ENCODE measurements at places on chromosomes 13 and 19.

DNA sequence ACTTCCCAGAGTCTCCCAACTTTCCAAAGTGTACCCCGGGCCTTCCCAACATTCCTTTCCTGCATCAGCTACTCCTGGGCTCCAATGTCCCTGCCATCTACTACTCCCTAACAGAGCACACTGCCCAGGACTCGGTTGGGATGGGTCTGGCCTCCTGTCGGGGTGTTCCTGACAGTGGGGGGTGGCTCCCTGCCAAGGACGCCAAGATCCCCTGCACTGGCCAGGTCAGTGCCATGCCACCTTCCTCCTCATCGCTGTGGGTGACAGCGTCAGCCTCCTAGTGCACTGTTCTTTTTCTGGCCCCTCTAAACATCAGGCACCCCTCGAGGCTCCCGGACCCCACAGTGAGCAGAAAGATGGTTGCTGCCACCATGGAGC lies 13.8 kb downstream of the EPS15L1 start:
- DNase-seq = no peak

- no peak for DNase-seq
Measured at GRCh38 chr19:4730740-4731171, 7.1 kb upstream of the DPP9 start.

GRCh38 chr13:99414048-99414995 lies 87.0 kb upstream of the TM9SF2 start:
- no peak for DNase-seq

DNA sequence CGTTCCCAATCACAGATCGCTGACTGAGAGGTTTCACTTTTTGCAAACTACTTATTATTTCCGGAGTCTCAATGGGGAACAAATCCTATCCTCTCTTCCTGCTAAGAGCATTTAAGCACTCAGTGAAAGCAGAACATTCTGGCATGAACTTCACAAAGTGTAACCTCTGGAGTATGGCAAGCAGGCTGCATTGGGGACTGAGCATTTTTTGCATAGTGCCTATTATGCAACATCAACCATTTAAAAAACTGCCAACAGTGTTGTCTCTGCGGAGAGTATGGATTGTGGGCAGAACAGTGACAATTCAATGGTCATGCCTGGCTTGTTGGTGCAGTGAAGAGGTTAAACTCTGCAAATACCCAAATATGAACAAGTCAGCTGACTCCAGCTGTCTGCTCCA lies 484.6 kb downstream of the OLFM4 start:
- DNase-seq = no peak

- no peak for DNase-seq
Measured at GRCh38 chr13:81051873-81052272, 710.9 kb upstream of the SPRY2 start.

- DNase-seq = no peak
Measured at GRCh38 chr13:81596224-81596753, 1255.4 kb upstream of the SPRY2 start.

DNA sequence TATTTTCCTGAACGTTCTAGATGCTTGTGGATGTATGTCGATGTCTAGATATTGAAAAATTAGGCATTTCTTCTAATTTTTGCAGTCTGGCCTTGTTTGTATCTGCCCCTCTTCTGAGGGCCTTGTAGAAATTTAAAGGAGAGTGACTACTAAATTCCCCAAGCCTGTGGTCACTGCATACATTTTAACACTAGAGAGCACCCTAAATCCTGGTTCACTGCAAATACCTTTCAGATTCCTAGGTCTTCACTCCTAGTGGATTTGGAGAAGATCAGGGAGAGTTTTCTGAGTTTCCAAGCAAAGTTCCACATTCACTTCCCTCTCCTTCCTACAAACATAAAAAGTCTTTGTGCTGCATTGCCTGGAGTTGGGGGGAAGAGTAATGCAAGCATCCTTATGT lies 1272.5 kb downstream of the OLFM4 start:
- DNase-seq = no peak

GRCh38 chr19:33926306-33926705 lies 129.6 kb downstream of the KCTD15 start:
- no peak for DNase-seq

DNA sequence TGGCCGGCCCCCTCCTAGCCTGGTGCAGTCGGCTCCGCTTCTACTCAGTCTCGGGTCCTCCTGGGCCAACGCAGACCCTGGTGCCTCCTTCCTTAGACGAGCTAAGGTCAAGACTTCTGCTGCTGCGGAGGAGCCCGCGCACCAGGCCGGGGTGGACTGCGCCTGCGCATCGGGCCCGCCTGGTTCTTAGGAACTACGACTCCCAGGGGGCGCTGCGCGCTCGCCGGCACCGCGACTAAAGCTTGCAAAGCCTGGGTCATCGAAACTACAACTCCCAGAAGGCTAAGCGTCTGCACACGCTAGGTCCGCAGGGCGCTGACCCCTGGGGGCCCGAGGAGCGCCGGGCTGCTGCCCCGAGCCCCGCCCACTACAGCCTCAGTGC lies at the start of gene ZNF835:
Gene ZNF835 (minus strand): TSS at position 145 of the 382 bp plus-strand sequence. CDS start 6,559 bp downstream, outside the sequence.
- DNase-seq = no peak

- no peak for DNase-seq
Measured at GRCh38 chr13:65763811-65764210, 1466.3 kb downstream of the PCDH9 start.

DNA sequence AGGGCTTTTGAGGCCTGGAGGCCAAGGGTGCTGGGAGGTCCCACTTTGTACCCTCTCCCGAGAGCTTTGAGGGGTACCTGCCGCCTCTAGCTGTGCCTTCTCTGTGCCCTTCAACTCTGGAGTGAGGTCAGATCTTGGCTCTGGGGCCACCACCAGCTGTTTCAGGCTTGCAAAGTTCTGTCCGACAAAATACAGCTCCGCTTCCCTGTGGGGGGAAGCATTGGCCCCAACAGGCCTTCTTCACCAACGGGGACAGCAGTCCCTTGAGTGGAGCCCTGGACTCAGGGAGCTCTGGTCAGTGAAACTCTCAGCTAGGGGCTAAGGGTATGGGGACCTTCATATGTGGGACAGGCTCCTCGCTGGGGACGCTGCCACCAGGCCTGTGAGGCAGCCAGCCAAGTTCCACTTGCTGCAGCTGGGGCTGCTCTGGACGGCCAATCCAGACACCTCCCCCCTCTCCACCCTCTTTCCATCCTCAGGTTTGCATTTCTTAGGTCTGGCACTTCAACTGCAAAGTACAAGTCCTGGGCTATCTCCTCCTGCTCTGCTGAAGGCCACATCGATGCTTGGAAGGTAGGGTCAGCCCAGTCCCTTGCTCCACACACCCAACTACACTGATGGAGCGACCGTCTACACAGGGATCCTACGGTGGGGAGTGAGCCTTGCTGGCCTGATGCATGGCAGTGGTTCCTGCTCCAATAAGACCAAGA lies 46.8 kb downstream of the C13orf46 start:
- no peak for DNase-seq

GRCh38 chr19:34998777-34999497 lies 1.2 kb upstream of the GRAMD1A start:
- no peak for DNase-seq

GRCh38 chr13:46515803-46516202 lies 37.2 kb upstream of the LRCH1 start:
- DNase-seq = no peak

DNA sequence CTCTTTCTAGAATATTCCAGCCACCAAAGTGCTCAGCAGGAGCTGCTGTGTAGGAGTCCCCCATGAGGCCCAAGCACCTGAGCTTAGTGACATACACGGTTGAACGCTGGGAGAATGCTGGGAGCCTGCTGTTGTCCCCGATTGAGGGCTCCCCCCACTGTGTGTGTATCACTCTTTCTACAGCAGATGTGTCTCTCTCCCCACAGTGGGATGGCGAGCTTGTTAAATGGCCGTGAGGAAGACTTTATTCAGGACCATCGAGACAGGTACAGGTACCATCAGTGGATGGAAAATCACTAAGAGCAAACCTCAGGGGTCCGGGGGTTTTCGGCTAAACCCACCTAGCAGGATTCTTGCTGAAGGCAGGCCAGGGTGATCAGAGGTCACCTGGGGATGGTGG lies 22.7 kb downstream of the EPN1 start:
- DNase-seq = no peak

DNA sequence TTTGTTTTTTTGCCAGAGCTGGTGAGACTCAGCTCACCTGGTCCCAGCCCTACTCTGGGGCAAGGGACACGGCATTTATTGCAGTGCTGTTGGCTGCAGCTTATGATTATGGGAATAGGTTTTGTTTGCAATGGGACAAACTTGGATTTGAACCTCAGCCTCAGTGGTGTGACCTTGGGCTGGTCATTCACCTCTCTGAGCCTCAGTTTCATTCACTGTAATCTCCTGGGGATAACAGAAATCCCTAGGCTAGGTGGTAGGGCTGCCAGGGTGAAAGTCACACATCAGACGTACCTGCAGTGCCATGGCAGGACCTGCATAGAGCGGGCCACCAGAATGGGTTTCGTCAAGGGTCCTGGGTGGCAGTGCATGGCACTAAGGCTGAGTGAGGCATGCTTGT lies 73.7 kb upstream of the MEDAG start:
- DNase-seq = no peak

- DNase-seq = no peak
Measured at GRCh38 chr13:104111031-104111430, 1044.8 kb upstream of the SLC10A2 start.

- no peak for DNase-seq
Measured at GRCh38 chr13:43061496-43062280, 38.3 kb downstream of the DNAJC15 start.

DNA sequence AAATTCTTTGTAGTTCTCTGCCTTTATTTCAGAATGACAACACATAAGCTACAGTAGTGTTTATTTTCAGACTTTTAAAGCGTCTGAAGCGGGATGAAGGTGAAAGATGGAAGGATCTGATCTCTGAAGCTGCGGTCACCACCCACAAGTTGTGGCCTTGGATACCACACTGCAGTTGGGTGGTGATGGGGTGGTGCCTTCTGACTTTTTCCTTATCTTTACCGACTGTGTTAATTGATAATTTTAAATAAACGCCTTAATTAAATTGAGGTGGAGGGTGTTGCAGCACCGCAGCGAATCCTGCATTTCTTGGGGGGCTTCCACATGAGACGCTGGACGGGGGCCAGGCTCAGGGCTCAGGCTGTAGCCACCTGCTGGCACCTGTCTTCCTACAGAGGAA lies 1.3 kb downstream of the TFDP1 start:
- DNase-seq = no peak

- peak; percentile 65 for DNase-seq
Measured at GRCh38 chr13:48994706-48995105, 19.0 kb downstream of the FNDC3A start.

DNA sequence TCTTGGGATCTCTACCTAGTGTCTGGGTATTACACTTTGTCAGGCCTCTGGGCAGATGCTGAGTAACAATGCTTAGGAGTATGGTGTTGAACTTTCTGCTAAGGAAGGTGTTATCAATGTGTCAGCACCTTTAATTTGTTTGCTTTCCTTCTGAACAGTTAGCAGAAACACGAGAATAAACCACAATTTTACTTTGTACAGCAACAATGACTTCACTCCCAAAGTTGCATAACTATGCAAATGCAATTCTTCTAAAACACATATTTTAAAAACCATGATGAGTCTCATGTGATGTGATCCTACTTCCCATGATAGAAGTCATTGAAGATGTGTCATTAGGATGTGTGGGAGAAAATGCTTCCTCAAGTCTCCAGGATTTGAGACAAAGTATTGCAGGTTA lies 155.0 kb downstream of the POSTN start:
- DNase-seq = no peak

DNA sequence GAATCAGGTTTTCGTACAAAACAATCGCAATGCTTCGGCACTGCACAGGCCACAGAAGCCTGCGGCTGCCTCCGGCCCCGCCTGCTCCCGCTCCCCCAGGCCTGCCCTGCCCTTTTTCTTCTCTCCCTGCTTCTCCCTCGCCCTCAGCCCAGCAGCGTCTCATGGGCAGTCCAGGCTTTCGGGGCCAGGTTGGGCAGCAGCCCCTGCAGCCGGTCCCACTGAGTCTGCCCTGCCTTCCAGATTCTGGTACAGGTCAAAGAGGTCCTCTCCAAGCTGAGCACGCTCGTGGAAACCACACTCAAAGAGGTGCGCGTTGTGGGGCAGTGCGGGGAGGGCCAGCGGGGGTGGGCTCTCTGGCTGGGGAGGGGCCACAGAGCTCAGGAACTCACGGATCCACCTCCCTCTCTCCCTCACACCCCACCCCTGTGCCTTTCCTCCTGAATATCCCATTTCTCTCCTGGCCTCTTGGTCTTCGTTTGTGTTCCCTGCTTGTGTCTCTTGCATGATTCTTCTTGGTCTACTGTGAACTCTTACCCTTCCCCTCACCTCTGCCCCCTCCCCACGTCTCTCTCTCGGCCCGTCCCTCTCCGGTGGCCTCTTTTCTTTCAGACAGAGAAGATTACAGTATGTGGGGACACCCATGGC lies 30.1 kb downstream of the CCDC8 start:
- no peak for DNase-seq

DNA sequence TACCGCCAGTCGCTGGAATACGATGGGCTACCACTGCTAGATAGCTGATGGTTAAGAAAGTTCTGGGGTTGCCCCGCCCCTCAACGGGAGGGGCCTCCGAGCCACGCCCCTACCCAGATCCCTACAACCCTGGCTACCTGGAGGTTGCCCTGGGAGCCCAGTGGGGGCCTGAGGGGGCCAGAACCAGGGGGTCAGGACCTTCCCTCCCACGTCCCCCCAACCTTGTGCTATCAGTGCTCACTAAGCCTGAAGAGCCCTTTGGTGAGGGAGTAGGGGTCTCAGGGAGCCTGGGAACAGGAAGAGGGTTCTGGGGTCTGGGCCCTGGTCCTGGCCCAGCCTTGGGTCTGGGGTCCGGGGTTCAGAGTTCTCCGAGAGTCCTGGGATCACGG lies 8.9 kb downstream of the OCEL1 start:
- DNase-seq = peak; percentile 35

DNA sequence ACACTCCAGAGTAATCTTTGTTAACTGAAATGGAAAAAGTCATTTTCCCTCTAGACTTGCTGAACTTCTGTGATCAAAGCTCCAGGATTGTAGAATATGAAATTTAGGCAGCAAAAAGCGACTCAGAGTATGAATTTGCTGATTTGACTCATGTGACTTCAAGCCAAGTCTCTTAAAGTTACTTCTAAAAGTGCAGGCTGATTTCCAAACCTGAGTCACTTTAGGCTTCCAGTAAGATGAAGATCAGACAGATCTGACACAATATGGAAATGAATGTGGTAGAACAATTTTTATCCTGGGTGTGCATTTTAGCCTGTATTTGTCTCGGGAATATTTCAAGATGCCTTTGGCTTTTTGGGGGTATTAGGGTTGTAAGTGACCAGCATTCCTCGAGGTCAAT lies 151.0 kb upstream of the TMTC4 start:
- DNase-seq = no peak

DNA sequence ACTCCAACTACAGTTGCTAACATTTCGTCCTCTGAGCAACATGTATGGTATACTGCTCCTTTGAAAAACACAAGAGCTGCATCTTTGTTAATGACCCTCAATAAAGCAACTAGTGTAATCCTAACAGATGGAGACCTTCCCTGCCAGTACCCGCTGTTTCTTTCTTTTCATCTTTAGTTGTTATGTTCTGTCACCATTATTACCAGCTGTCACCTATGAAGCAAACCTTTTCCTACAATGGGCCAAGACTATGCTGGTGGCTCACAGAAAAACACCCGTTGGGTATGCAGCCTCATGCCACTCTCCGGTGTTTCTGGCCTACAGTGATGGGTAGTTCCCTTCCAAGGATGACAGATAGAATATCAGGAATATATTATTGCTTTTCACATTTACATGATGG lies 29.7 kb upstream of the CYSLTR2 start:
- no peak for DNase-seq
